ENCODE measurements at places on chromosomes 1 and 21.

DNA sequence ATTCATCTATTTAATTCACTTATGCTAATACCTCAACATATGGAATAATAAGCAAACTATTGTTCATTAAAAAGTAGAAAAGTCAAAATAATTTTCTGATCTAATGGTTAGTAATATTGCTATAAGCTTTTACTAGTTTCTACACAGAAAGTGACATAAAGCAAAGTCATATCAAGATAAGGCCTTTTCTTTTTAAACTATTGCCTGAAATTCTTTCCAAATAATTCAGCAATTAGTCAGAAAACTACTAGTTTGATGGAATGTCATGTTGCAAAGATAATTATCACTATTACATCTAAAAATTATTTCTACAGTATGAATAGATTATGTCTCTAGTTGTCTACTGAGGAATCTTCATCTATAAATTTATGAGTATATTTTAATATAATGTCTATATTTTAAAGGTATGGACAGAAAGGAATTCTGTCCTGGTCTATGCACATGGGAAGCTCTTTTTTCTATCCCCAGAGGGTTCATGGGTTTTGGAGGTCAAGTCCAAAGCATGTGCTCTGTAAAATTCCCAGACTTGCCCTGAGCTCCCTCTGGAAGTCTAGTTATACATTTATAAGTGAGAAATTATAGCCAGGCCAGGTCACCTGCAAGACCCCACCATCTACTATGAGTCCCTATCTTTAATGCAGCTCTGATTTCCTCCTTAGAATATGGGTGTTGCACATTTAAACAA lies 84.6 kb upstream of the DPYD start:
- no peak for DNase-seq

- DNase-seq: no peak
Measured at GRCh38 chr1:11362547-11363021, 89.6 kb downstream of the UBIAD1 start.

GRCh38 chr1:234839663-234840062 lies 229.7 kb upstream of the IRF2BP2 start:
- DNase-seq: no peak

DNA sequence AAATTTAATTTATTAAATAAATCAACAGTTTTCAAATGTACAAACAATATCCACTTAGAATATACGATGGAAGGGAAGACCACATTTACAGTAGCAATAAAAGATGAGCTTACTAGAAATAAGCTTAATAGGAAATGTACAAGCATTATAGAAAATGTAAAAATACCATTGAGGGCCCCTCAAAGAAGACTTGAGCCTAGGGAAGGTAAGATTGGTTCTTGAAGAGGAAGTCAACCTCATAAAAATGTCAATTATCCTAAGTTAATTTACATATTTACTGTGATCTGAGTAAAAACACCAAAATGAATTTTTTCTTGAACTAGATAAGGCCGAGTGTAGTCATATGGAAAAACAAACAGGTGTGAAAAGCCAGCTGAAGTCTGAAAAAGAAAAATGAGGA lies 39.7 kb upstream of the TRIM67 start:
- no peak for DNase-seq

DNA sequence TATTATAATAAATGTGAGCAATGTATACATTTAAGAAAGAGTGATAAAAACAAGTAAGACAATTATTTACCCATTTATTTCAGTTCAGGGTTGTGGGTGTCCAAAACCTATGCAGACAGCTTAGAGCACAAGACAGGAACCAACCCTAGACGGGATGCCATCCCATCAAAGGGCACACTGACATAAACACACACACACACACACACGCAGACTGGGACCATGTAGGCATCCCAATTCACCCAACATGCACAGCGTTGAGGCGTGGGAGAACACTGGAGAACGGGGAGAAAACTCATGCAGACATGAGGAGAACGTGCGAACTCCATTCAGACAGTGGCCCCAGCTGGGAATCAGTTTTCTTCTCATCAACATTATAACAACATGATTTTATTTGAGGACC lies 274.7 kb downstream of the USP25 start:
- no peak for DNase-seq

- no peak for DNase-seq
Measured at GRCh38 chr1:159474926-159475325, 35.4 kb downstream of the OR10J1 start.

DNA sequence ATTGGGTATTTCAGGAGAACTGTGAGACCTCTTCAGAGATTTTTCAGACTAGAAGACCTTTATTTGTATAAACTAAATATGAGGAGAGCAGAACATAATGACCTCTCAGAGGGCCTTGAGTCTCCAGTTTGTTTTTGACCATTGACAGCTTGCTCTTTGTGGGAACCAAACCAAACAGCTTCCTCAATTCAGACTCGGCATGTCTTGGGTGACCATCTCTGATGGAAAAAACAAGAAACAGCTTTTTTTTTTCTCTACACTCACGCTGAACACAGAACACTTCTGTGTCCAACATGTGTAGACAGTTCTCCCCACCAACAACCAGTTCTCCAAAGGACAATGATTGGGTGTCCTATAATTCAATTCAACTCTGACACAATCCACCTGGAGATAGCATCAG lies 11.5 kb downstream of the ATP1A4 start:
- DNase-seq: no peak

- DNase-seq: no peak
Measured at GRCh38 chr1:41742219-41742618, 176.5 kb downstream of the HIVEP3 start.

DNA sequence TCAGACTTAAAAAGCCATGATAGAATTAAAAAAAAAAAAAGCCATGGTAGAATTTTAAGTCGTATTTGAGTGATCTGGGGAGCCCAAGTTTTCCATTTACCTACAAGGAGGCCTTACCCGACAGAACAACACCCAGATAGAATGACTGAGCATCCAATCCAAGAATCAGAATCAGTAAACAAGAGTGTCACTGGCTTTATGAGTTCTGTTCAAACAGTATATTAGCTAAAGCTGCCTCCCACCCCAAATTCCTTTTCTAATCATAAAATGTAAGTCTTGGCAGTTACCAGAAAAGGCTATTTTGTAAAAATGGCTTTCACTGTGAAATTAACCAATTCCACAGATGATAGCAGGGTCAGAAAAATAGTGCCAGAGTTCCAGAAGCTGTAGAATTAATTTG lies 1.2 kb downstream of the GTF2B start:
- DNase-seq: no peak

- DNase-seq: no peak
Measured at GRCh38 chr1:172616636-172617035, 42.3 kb upstream of the FASLG start.

DNA sequence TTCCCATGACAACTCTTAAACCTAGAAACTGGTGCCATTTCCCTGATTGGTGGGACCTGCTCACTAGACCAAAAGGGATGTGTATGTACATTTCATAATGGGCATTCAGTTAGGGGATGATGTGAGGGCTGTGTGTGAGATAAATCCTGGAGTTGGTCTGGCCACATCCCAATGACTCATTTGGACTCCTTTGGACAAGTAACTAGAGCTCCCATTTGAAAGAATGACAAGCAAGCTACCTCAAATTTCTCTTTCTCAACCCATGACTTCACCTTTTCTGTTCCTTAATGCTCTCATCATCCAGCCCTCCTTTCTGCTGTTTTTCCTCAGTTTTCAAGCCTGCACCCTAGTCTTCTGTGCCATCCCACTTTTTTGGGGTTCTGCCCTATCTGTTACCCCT lies 27.9 kb downstream of the EBNA1BP2 start:
- DNase-seq: no peak

- DNase-seq: no peak
Measured at GRCh38 chr1:169491845-169492281, 6.1 kb upstream of the SLC19A2 start.

GRCh38 chr1:28840928-28841544 lies 29.1 kb downstream of the OPRD1 start:
- DNase-seq: no peak

DNA sequence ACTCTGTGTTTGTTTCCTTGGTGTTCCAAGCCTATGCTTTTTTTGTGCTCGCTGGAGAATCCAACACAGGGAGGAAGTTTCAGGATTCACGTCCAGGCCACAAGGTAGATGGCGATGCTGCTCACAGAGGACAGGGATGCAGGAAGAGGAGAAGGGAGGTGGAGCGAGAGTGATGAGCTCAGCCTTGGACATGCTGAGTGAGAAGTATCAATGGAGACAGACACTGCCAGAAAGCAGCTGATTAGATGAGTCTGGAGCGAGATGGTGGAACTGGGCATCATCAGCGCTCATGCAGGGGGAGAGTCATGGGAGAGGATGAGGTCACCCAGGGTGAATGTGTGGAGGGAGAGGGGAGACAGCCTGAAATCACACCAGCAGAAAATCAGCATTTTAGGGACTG lies 110.0 kb downstream of the GLUL start:
- DNase-seq: no peak

- DNase-seq: no peak
Measured at GRCh38 chr1:103145449-103145848, 37.1 kb upstream of the COL11A1 start.

GRCh38 chr1:248872752-248873408 lies 14.0 kb upstream of the ZNF692 start:
- peak; percentile 41 for DNase-seq

Data from activated CD8-positive, alpha-beta memory T cell treated with anti-CD3 and anti-CD28 coated beads for 48 hours (primary cell).